Glutamatergic neuron (in vitro differentiated cells): ENCODE measurements at places on chromosomes 4 and X. TPM values are rescaled to one million over a fixed set of nuclear protein-coding genes. Genes with fewer than 3 reads are reported as not detected.

The CHRNA9 gene
- not detected for total RNA-seq

The DIAPH2 gene
- total RNA-seq = 3.8 TPM

DNA sequence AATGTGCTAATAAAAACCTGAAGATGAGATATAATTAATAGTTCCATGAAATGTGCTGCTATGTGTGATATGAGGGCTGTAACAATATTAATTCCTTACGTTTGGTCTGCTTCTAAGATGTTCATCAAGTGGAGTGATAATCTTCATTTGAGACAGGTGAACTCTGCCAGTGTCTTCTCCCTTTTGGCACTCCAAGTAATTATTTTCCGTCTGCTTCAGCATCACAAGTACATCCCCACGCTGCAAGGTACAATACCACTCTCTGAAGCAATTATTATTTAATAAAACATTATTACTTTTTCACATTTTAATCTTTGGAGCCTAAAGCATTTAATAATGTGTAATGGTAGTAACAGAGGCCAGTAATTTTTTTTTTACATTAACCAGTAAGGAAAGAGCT lies 44.4 kb downstream of the RPS3A start:
- H3K36me3 ChIP-seq = no peaks in the 10 kb centered on the region
- H3K27ac ChIP-seq = no peak overlapping the region
- no peak overlapping the region for H3K4me3 ChIP-seq
- peaks cover 2% of the 10 kb centered on the region for H3K27me3 ChIP-seq
- H3K4me1 ChIP-seq = peaks cover 3% of the 10 kb centered on the region

- no peaks in the 10 kb centered on the region for H3K27me3 ChIP-seq
- peak within 1 kb of the TSS; percentile 59 for H3K27ac ChIP-seq
Measured at GRCh38 chrX:101659601-101660063, at the start of gene ARMCX2. Gene ARMCX2 (minus strand): TSS chrX:101659850. CDS start chrX:101657588, 2,262 bp downstream.

- H3K27me3 ChIP-seq = no peaks in the 10 kb centered on the region
- no peak for DNase-seq
- H3K4me1 ChIP-seq = peaks cover 2% of the 10 kb centered on the region
- no peak overlapping the region for H3K27ac ChIP-seq
- H3K36me3 ChIP-seq = no peaks in the 10 kb centered on the region
Measured at GRCh38 chr4:145552181-145552822, 66.9 kb upstream of the MMAA start.

DNA sequence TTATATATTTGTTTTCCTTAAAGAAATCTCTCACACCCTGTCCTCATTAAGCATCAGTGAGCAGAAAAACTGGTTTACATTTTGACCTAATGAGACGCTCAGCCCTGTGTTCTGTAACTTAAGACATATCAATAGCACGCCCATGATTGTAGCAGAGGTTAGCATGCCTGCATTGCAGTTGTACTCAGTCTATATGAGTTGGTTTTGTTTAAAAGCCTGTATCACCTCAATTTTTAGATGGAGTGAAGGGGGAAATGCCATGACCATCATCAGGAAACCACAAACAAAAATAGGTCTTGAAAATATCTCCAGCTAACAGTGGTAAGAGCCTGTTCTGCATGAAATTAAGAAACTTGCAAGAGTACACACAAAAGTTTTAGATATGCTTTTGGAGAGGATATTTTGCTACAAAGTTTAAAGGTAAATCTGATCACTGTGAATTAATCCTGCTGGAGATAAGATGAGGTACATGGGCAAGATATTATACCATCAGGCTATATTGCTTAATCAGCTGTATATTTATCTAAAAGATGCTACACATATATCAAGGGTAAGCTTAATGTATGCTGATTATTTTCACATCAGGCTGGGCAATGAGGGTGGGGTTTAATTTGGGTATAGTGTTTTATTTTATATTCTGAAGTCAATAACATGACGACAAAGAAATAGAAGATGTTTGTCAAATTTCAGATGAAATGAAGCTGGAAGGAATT lies 13.1 kb upstream of the COQ2 start:
- no peaks in the 10 kb centered on the region for H3K27me3 ChIP-seq
- no peak for DNase-seq
- H3K27ac ChIP-seq = no peak overlapping the region
- H3K4me3 ChIP-seq = no peak overlapping the region
- H3K36me3 ChIP-seq = no peaks in the 10 kb centered on the region

- H3K27me3 ChIP-seq = peaks cover 14% of the 10 kb centered on the region
- H3K4me3 ChIP-seq = no peak overlapping the region
- no peak for DNase-seq
- peaks cover 67% of the 10 kb centered on the region for H3K4me1 ChIP-seq
Measured at GRCh38 chr4:139916041-139916440, 237.9 kb downstream of the MAML3 start.

- H3K4me3 ChIP-seq = no peak overlapping the region
- H3K27me3 ChIP-seq = no peaks in the 10 kb centered on the region
- no peak for DNase-seq
- no peak overlapping the region for H3K27ac ChIP-seq
- H3K36me3 ChIP-seq = no peaks in the 10 kb centered on the region
Measured at GRCh38 chr4:160836431-160836830, 1327.4 kb downstream of the FSTL5 start.

GRCh38 chrX:53005327-53005726 lies 43.3 kb upstream of the GPR173 start:
- no peak overlapping the region for H3K4me3 ChIP-seq
- DNase-seq = no peak
- H3K27ac ChIP-seq = no peak overlapping the region
- no peaks in the 10 kb centered on the region for H3K4me1 ChIP-seq
- H3K27me3 ChIP-seq = no peaks in the 10 kb centered on the region

DNA sequence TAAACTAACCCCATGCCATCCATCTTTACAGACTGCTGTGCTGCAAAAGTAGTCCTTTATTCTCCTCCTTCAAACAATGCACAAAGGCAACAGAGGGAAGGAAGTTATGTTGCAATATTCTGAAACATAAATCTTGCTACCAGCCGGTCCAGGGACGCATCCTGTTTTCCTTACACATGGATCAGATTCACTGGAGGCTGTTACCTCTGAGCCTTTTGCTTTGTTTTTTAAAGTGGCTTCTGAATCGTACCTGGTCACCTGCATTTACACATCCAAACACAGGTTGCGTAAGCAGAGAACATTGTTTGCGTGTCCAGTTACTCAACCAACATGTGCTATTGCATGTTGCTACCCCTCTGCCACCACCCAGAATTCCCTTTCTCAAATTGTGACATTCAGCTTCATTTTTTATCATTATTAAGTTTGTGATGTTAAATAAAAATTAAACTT lies 8.8 kb downstream of the PPARGC1A start:
- H3K4me3 ChIP-seq = no peak overlapping the region
- no peaks in the 10 kb centered on the region for H3K27me3 ChIP-seq
- H3K27ac ChIP-seq = no peak overlapping the region
- no peaks in the 10 kb centered on the region for H3K36me3 ChIP-seq
- H3K4me1 ChIP-seq = no peaks in the 10 kb centered on the region
